Brain pericyte (primary cell): ENCODE measurements at places on chromosomes 7 and 10.

DNA sequence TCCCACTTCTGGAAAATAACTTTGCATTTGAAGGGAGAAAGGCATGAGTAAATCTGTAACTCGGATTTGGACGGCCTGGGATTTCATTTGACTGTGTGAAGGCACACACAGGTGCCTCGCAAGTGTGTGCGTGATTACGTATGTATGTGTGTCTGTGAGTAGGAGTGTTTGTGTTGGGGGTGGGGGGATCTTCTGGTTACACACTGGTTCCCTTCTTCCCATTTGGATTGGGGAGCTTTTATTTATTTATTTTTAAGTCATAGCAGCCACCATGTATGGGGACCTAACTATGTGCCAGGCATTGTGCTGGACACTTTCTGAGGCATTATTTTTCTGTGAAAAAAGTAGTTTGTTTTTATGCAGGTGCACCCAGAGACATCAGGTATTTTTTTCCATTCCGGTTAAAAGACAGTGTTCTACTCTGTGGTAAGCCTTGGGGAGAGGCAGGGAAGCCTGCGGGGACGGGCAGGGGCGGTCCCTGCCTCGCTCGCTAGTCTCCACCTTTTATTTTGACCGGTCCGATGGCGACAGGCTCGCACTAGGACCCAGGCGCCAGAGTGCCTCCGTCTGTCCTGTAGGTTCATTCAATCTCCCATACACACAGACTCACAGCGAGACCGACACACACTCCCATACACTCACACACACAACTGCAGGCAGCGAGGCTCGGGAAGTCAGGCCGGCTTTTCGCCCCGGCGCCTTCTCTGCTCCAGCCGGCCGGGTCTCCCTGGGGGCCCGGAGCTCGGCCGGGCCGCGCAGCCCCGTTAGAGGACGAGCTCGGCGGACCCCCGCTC, at the start of gene MXI1:
Gene MXI1, plus strand, starts transcription at position 595 of the 794 bp plus-strand sequence. CDS start 204 bp downstream, outside the sequence.
- peak; percentile 47 for DNase-seq

- no peak for DNase-seq
Measured at GRCh38 chr7:30674876-30675275, 7.4 kb downstream of the CRHR2 start.

DNA sequence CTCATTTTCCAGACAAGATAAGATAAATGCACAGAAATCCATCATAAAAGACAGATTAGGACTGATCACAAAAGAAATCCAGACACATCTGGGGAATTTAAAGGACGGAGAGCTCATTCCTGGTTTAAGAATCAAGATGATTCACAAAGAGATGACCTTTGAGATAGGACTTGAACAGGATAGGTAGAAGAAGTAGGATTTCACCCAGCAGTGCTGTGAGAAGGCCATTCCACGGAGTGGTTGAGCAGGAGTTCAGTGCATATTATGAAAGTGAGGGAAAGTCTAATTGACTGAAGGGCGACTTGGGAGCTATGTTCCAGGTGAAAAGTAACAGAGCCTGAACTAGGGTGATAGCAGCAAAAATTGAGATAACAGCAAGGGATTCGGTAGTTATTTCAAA, 73.7 kb downstream of the GAD2 start:
- DNase-seq = no peak

GRCh38 chr10:59991661-59992060, 85.3 kb upstream of the CCDC6 start:
- no peak for DNase-seq

GRCh38 chr10:60778214-60778970, at the start of gene CDK1:
TSS of gene CDK1 (plus strand) at chr10:60778478. CDS start at chr10:60780166, 1,688 bp downstream.
- peak; percentile 94 for DNase-seq
